ENCODE measurements at places on chromosomes 12 and 14.
A peak's percentile ranks its signal among the peaks of the same experiment; 100 is the strongest.

DNA sequence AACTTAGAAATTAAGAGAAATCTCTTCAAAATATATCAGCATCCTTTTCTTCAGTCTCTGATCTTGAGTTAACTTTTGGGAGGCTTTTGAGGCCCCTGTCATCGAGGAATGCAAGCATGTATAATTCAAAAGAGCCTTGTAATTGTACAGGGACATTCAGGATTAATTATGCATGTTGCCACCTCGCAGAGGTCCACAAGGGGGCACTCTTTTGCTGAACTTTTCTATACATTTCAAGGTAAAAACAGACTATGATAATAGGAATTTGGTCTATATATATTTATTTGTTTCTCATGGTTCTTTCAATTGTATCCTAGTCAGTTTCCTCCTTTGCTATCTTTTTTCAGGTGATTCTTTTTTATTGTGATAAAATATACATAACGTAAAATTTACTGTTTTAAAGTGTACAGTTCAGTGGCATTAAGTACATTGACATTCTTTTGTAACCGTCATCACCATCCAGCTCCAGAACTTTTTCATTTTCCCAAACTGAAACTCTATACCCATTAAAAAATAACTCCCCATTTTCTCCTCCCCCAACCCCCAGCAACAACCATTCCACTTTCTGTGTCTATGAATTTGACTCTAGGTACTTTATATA lies 47.0 kb upstream of the SLC2A13 start:
- no peak for DNase-seq

DNA sequence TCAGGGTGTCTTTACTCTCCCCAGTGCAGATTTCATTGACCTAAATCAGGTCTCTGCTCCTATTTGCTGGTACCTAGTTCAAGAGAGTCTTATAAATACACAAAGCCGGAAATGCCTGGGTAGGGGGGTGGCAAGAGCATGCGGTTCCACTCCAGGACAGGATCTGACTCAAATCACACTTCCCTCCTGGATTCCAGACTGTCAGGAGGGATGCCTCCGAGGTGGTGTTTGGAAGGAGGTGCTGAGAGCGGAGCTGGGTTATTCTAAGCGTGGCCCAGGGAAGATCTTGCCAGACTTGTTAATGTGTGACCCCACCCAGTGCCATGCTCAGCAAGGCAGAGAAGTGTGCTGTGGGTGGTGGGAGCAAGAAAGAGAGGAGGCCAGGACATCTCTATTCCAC lies 49.8 kb downstream of the B4GALNT3 start:
- no peak for DNase-seq

GRCh38 chr12:131927110-131928079 lies 1.7 kb upstream of the PUS1 start:
- DNase-seq = no peak

DNA sequence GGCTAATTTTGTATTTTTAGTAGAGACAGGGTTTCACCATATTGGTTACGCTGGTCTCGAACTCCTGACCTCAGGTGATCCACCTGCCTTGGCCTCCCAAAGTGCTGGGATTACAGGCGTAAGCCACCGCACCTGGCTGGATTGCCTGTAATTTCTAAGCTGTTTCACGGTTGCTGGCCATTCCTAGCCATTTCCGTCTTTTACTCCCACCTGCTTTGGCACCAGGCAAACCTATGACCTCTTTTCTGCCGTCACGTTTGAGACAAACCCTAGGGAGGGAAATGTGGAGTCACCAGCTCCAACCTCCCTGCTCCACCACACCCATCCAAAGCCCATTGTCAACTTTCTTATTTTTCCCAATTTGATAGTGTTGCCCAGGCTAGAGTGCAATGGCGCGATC lies 1.2 kb downstream of the GPR132 start:
- no peak for DNase-seq

DNA sequence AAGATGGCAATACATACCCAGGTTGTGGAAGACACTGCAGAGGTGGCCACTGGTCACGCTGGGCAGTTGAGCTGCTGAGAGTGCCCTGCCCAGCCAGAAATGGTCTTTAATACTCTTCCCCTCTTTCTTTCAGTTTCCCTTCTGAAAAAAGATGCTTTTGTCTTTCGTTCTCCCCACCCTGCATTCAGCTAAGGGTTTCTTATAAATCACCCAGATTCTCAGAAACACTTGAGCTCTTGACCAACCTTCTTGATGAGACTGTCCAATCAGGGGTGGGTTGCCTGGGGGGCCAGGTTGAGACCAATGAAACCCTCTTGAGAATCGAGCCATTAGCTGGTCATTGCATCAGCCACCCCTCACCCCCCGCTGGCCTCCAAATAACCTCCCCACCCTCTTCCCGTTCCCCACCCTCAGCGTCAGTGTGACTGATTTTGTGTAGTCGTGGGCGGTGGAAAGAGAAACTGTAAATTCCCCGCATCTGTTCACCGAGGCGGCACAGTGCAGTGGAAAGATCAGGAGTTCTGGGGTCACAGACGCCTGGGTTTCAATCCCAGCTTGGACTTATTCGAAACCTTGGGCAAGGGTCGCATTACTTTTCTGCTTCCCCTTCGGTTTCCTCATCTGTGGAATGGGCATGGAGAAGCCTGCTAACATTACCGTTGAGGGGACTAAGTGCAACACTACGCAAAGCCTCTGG lies 52.3 kb downstream of the SLC25A47 start:
- no peak for DNase-seq

GRCh38 chr14:69137843-69138535 lies 14.9 kb downstream of the DCAF5 start:
- DNase-seq = no peak

DNA sequence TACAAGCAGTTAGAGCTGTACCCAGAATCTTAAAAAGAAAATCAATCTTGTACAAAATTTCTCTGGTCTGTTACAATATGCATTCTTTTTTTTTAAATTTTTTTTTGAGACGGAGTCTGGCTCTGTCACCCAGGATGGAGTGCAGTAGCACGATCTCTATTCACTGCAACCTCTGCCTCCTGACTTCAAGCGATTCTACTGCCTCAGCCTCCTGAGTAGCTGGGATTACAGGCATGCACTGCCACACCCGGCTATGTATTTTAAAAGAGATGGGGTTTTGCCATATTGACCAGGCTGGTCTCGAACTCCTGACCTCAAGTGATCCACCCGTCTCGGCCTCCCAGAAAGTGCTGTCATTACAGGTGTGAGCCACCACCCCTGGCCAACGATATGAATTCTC lies 4.1 kb downstream of the FBXO33 start:
- no peak for DNase-seq

- no peak for DNase-seq
Measured at GRCh38 chr12:82583756-82584155, 103.0 kb upstream of the TMTC2 start.

- no peak for DNase-seq
Measured at GRCh38 chr12:132327336-132328171, 1.8 kb downstream of the GALNT9 start.

- DNase-seq = no peak
Measured at GRCh38 chr12:132343294-132344004, 14.1 kb upstream of the GALNT9 start.

- DNase-seq = no peak
Measured at GRCh38 chr14:104443391-104444158, 136.0 kb upstream of the C14orf180 start.

GRCh38 chr12:32390572-32391219 lies 8.7 kb upstream of the FGD4 start:
- DNase-seq = no peak

GRCh38 chr12:130163461-130164215 lies 1.4 kb downstream of the FZD10 start:
- DNase-seq = no peak

- DNase-seq = no peak
Measured at GRCh38 chr14:102058961-102059360, 27.9 kb downstream of the HSP90AA1 start.

GRCh38 chr14:95431199-95432143 lies 85.0 kb downstream of the SYNE3 start:
- no peak for DNase-seq

GRCh38 chr12:55072083-55072482 lies 52.3 kb downstream of the NEUROD4 start:
- DNase-seq = peak; percentile 55

DNA sequence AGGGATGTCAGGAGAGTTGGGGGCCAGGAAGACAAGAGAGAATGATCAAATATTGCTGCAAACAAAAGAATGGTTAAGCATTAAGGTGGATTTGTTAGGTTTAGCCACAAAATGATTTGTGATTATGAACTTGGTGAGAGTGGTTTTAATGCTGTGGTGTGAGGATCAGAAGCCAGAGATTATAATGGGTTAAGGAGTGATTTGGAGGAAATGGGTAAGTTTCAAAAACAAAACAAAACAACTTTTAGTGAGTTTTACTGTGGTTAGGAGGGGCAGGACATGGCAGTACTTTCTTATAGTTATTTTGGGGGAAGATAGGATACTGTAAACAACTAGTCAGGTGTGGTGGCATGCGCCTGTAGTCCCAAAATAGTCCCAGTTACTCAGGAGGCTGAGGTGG lies 24.0 kb downstream of the DIP2B start:
- no peak for DNase-seq

DNA sequence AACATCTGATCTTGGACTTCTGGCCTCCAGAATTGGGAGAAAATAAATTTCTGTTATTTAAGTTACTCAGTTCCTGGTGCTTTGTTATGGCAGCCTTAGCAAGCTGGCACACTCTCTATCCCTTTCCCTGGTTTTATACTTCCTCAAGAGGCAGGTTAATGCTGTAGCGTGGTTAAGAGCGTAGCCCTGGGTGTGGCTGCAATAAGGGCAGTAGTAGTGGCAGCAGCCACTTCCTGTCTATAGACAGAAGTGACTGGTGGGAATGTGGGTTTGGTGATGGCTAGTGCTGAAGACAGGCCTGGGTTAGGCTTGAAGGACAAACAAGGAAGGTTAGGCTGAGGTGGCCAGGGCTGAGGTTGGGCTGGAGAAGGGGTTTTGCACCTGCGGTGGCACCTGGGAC lies 3.6 kb upstream of the LGALS3 start:
- no peak for DNase-seq

- DNase-seq = no peak
Measured at GRCh38 chr12:23742574-23742973, 206.9 kb downstream of the SOX5 start.

DNA sequence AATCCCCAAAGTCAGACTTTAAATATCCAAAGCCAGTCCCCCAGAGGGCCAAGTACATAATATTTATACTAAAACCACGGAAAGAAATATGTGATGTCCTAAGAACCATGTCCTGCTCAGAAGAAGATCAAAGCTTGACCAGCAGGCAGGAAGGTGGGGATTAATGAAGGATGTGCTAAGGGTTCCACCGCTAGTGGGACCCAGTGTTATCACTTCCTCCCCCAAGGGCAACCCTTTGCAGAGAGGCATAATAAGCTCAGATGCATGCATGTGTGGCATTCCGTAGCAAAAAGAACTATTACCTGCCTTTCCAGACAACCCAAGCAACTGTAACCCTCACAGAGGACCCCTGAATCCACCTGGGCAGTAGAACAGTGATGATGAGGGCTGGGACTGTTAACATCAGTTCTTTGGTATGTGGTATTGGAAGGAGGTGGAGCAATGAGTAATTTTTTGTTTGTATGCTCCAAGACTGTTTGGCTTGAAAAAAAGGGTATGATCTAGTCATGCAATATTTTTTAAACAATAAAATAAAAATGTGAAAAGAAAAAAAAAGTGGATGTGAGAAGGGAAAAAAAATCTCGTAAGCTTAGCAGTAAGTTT lies 71.7 kb upstream of the ETV6 start:
- DNase-seq = no peak

- DNase-seq = no peak
Measured at GRCh38 chr12:46454981-46455380, 82.4 kb upstream of the SLC38A2 start.

DNA sequence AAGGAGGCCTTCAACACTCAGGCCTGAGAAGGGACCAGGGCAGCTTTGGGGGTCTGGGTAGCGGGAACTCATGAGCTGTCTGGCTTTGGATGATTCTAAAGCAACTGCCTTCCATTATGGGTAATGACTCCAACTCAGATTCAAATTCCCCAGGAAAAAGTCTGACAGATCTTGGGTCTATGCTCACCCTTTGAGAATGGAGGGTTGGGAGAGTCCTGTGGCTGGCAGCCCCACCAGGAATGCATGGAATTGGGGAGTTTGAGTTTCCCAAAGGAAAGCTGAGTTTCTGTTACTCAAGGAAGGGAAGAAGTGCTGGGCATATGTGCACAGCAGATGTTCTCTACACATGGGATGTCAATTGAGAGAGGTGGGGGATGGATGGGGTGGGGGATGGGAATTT lies 22.4 kb upstream of the LTBP2 start:
- DNase-seq = no peak

- no peak for DNase-seq
Measured at GRCh38 chr14:98997526-98998205, 274.3 kb downstream of the BCL11B start.

DNA sequence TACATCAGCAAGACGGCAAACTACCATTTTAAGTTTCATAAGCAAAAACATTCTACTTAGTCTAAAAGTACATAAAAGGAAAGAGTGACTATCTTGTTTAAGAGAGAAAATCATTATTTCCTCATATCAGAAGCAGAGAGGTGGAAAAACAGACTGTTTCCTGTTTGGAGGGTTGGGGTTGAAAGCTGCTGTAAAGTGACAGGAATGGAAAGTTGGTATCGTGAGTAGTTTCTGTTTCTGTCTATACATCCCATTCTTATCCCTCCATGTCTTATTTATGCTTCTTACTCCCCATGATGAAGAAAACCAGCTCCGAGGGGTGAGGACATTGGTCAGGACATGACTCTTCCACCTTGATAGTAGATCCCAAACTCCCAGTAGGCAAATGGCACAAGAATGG lies 216.5 kb downstream of the EGLN3 start:
- DNase-seq = no peak

DNA sequence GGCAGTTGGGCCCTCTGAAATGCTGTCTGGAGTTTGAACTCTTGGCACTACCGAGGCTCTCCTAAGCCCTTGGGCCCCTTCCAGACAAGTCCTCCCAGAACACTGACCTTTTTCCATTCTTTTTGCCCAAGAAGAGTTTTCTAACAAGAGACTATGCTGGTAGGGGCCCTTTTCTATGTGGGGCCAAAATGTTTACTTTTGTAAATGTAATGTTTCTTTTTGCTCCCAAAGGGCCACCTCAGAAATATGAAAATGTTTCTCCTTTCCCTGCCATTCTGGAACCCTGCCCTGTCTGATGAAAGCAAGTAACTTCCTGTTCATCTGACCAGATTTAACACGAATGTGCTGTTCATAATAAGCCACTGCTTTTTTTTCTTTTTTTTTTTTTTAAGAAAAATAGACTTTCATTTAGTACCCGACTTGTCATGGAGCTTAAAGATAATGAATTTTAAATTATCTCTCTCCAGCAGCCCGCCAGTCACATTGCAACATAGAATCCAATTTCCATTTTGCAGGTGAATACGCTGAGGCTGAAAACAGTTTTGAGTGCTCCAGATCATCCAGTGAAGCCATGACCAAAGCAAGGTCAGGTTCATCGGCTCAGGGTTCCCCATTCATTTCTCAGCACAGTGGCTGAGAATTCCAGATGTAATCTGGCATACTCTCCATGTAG lies 169.9 kb downstream of the DPF3 start:
- no peak for DNase-seq

DNA sequence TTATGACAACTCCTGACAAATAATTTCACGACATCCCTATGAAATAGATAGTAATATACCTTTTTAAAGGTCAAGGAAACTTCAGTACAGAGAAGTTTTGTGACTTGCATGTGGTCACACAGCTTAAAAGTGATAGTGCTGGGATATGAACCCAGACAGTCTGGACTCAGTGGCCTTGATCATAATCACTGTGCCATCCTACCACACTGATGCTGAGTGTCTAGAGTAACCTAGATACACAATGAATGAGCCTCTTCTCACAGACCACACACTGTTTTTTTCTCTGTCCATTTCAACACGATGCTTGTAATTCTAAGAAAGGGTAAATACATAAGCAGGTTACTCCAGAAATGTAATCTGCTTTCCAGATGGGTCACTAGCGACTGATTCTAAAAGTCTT lies 88.2 kb downstream of the SYNE2 start:
- no peak for DNase-seq
